Activated CD4-positive, alpha-beta memory T cell treated with anti-CD3 and anti-CD28 coated beads for 36 hours (primary cell): ENCODE measurements at places on chromosomes 2 and 18. TPM values are rescaled to one million over a fixed set of nuclear protein-coding genes. Genes with fewer than 3 reads are reported as not detected.

GAL3ST2 gene
- 0.65 TPM for total RNA-seq

DNA sequence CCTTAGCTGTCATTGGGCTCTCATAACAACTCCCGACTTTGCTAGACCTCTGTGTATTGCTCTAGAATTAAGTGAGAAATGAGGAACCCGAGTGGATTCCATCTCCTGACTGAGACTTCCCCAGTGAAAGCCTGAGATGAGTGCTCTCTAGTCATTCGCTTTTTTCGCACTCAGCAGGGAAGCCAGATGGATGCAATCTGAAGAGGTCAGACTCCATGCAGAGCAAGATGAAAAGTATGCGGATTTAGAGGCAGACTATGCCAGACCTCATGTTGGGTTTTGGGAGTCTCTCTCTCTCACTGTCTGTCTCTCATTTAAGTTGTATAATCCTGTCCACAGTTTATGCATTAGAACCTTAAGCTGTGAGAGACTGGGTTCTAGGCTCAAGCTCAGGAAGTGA is 88.6 kb downstream of the SLC5A7 start:
- no peak for DNase-seq
- H3K36me3 ChIP-seq = no peaks in the 10 kb centered on the region
- H3K27me3 ChIP-seq = no peaks in the 10 kb centered on the region
- H3K27ac ChIP-seq = no peak overlapping the region

DNA sequence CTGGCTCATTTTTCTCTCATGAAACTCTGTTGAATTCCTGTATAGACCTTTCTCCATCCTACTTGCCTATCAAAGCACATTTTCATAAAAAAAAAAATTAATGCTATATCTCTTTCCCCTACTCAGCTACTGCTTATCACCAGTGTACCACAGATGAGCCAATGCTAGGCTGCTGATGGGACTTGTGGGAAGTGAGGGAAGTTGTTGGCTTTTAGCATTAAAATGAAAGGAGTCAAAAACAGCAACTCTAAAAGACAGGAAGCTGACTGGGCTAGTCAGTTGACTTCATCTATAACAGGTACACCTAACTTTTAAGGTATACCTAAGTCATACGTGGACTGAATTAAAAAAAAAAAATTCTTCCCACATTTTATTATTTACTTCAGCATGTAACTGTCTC is 102.1 kb downstream of the FAM117B start:
- H3K27ac ChIP-seq = no peak overlapping the region
- no peak overlapping the region for H3K4me3 ChIP-seq
- peaks cover 8% of the 10 kb centered on the region for H3K4me1 ChIP-seq
- H3K36me3 ChIP-seq = peaks cover 35% of the 10 kb centered on the region
- no peaks in the 10 kb centered on the region for H3K27me3 ChIP-seq
- no peak for DNase-seq

DNA sequence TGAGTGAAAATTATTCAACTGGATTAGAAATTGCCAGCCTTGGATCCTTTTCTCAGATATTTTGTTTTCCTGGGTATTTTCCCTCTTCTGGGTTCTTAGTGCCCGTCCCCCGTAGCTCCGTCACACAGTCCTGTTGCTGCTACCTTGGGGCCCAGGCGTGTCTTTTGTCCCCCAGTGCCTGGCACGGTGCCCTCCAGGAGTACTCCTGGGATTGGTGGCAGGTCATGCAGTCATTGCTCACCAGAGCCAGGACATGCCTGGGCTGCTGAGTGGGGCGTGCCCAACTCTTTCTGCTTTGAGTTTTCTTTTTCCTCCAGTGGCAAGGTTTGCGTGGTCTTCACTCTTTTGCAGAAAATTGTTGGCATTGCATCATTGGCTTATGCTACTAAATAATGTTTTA is 275.2 kb downstream of the AGAP1 start:
- H3K27me3 ChIP-seq = peaks cover 5% of the 10 kb centered on the region
- DNase-seq = no peak
- H3K27ac ChIP-seq = no peak overlapping the region
- H3K4me3 ChIP-seq = no peak overlapping the region

EPHA4 gene
- total RNA-seq = 6.3 TPM

GRCh38 chr2:40606862-40607261 is 155.0 kb upstream of the SLC8A1 start:
- no peak overlapping the region for H3K4me3 ChIP-seq
- no peak for DNase-seq
- no peaks in the 10 kb centered on the region for H3K4me1 ChIP-seq
- no peaks in the 10 kb centered on the region for H3K36me3 ChIP-seq
- H3K27ac ChIP-seq = no peak overlapping the region

- H3K27ac ChIP-seq = no peak overlapping the region
- no peak overlapping the region for H3K4me3 ChIP-seq
- no peaks in the 10 kb centered on the region for H3K27me3 ChIP-seq
- H3K4me1 ChIP-seq = no peaks in the 10 kb centered on the region
- no peaks in the 10 kb centered on the region for H3K36me3 ChIP-seq
These were observed 173.0 kb upstream of the REV1 start for GRCh38 chr2:99662761-99663341.

DNA sequence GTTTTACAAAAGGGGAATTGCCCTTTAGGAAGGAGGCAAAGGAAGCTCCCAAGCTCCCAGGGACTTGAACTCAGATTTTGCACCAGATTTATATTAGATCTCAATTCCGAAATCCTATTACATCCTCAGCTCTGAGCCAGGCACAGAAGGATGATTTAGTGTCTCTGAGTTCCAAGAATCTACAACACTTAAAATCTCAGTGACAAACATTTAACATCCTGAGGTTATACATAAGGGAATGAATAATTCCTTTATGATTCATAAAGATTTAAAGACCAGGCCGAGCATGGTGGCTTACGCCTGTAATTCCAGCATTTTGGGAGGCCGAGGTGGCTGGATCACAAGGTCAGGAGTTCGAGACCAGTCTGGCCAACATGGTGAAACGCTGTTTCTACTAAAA is 16.5 kb upstream of the SLC20A1 start:
- no peak for DNase-seq
- H3K36me3 ChIP-seq = no peaks in the 10 kb centered on the region
- no peak overlapping the region for H3K27ac ChIP-seq
- H3K4me1 ChIP-seq = peaks cover 80% of the 10 kb centered on the region
- no peak overlapping the region for H3K4me3 ChIP-seq
- H3K27me3 ChIP-seq = peaks cover 2% of the 10 kb centered on the region

STAT4 gene
- 52.6 TPM for total RNA-seq
